Stimulated activated CD4-positive, alpha-beta T cell treated with anti-CD3 and anti-CD28 coated beads, Interleukin-15, amount 100 ng/mL, for 48 hours (primary cell): ENCODE measurements at places on chromosomes 12 and 14.

DNA sequence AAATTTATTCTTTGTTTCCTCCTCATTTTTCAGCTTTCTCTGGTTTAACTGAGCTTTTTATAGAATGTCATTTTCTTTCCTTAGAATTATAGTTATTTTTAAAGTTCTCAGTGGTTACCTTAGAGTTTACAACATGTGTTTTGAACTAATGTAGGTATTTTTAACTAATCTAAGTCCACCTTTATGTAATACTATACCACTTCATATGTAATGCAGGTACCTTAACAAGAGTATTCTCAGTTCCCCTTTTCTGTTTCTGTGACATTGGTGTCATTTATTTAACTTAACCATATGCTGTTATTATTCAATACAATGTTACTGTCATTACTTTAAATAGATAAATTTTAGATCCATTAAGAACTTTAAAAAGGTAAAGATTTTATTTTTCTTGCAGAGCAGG, 30.3 kb upstream of the KCNC2 start:
- DNase-seq = no peak

- DNase-seq = no peak
Observed at GRCh38 chr12:111759271-111759670, 7.5 kb upstream of the ALDH2 start.

GRCh38 chr12:14273913-14274311, 91.6 kb upstream of the ATF7IP start:
- DNase-seq = no peak

- no peak for DNase-seq
Observed at GRCh38 chr12:81819991-81820633, 61.0 kb upstream of the PPFIA2 start.

DNA sequence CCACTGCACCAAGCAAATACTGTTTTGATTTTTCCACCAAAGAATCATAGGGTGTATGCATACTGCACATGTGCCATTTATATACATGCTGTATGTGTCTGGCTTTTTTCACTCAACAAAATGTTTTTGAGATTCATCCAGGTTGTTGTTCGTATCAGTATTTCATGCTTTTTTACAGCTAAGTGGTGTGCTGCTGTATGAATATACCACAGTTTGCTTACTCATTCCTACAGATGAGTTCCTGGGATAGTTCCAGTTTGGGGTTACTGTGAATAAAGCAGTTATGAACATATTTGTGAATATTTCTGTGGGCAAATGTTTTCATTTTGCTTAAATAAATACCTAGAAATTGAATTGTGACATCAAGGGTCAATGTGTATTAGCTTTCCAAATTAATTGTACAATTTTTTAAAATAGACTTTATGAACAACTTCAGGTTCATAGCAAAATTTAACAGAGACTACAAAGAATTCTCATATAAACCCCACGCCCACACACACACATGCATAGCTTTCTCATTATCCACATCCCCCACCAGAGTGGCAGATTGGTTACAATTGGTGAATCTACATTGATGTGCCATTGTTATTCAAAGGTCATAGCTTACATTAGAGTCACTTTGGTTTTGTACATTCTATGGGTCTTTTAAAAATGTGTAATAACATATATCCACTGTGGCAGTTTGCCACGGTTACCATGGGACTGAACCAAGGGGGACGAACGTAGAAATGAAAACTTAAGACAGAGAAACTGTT, 6.9 kb upstream of the KRT6A start:
- no peak for DNase-seq

GRCh38 chr12:118038137-118038536, 21.6 kb downstream of the RFC5 start:
- DNase-seq = no peak

DNA sequence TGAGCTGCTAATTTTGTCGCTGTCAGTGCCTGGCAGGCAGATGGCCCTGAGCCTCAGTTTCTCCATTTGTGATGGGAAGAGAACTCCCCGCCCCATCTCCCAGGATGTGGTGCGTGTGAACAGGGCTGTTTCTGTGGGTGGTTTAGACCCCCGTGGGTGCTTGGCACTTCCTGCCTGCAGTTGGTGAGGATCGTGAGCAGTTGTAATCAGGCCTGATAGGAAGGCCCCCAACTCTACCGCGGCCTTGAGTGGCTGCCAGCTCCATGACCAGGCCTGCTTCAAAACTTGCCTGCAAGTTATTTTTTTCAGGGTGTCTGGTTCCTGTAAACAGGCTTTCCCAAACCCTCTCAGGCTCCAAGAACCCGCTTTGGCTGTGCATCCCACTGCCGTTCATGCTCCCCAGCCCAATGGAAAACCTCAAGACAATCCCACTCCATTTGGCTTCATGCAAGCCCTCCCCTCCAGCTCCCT, 138.4 kb downstream of the ZFP36L1 start:
- no peak for DNase-seq

DNA sequence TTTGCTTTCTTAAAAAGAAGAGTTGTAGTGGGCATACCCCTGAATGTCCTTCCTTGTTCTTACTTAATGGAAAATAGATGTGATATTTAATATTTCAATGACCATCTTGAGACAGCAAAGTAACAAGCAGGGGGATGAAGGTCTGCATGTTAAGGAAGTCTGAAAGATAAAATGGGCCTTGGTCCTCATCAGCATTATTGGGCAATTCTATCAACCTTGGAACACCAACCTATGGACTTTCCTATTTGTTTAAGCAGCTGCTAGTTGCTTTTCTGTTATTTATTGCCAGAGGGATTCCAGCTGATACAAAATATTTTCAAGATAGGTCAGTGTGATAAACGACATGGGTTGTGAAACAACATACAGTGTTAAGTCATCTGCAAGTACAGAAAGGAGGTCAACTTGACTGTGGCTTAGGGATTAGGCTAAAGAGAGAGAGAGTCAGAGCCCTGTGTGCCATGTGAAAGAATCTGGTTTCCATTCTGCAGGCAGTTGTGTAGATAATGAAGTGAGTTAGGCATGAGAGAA, 16.4 kb upstream of the A2M start:
- DNase-seq = no peak

GRCh38 chr14:102883089-102883541, 39.3 kb upstream of the AMN start:
- DNase-seq = no peak

GRCh38 chr12:1326258-1326657, 268.1 kb downstream of the FBXL14 start:
- no peak for DNase-seq

- DNase-seq = no peak
Observed at GRCh38 chr14:84108746-84109457, 1421.0 kb upstream of the FLRT2 start.

DNA sequence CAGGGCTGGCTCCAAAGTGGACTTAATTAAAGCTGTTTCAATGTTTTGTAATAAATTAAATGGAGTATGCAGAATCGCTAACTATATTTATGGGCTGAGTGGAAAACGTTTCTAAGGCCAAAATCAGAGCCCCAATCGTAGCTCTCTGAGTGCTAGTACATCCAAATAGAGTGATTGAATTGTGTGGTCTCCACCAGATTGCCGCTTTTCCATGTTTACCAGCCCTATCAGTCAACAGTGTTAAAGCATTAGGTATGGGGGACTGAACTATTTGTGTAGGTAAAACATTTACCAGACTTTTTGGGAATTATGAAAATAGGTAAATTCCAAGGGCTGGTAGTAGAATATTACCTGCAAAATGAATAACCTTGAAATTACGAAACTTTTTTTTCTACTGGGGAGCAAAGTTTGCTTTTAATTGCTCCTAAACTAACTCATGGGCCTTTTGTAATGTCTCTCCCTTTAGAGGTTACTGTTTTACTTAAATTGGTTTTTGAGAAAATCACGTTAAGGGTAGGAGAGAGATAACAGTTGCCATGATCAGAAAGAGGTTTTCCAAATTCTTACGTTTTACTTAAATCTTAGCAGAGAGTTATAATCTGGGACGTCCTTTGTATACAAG, 28.0 kb upstream of the METAP2 start:
- DNase-seq = no peak
